ENCODE measurements at places on chromosomes 5 and 9. TPM values are rescaled to one million over a fixed set of nuclear protein-coding genes. Genes with fewer than 3 reads are reported as not detected.
A peak's percentile ranks its signal among the peaks of the same experiment; 100 is the strongest.

PTPRD gene
- total RNA-seq, result 1.8 TPM

PRLR gene
- under 0.01 TPM for total RNA-seq

- no peak for DNase-seq
Observed at GRCh38 chr9:114696814-114697544, 15.0 kb upstream of the TEX48 start.

SARDH gene
- total RNA-seq, result under 0.01 TPM

DNA sequence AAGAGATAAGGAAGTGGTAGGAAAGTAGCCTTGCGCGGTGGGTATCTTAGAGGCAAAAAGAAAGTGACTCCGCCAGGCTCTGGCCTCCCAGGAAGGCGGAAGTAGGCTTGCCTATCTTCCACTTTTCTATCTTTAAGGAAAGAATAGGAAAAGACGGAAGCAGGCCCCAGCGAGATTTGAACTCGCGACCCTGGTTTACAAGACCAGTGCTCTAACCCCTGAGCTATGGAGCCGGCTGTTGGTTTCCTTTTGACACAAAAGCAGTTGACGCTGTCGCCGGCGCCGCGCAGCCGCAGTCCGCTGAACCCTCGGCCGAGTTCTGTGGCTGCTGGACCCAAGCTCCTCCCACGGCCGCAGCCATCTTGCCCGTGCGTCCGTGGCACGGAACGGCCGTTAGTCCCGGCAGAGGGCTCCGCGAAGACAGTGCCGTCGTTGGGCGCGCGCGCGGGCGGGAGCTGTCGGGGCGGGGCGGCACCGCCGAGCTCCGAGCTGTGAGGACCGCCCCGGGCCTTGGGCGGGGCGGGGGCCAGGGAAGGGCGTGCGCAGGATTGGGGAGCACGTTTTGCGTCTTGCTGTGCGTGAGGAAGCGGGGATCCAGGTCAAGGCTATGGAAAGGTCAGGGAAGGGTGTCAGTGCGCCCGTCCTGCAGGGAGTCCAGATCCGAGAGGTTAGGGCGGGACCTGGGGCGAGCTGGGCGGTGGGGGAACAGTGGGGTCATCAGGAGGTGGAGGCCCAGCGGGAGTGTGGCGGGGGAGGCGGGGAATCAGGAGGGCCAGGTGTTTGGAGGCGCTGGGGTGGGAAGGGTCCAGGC lies 13.3 kb downstream of the TRIM7 start:
- peak; percentile 85 for DNase-seq
